Urothelium cell line (cell line): ENCODE measurements at places on chromosomes 16 and 17.
A peak's percentile ranks its signal among the peaks of the same experiment; 100 is the strongest.

- DNase-seq = no peak
These were observed 313.3 kb downstream of the FOXL1 start for GRCh38 chr16:86891631-86892030.

GRCh38 chr16:35398180-35398579 is 1938.8 kb downstream of the TP53TG3F start:
- peak; percentile 35 for DNase-seq

- DNase-seq = no peak
These were observed 7.1 kb downstream of the TRARG1 start for GRCh38 chr17:1286379-1287106.

- no peak for DNase-seq
These were observed 36.4 kb downstream of the HEATR3 start for GRCh38 chr16:50102051-50102746.
